ENCODE measurements at places on chromosomes 2 and 18.

- DNase-seq: no peak
These were observed 52.0 kb downstream of the PXDN start for GRCh38 chr2:1692342-1692741.

- no peak for DNase-seq
These were observed 282.2 kb downstream of the CDH2 start for GRCh38 chr18:27894746-27895145.

- DNase-seq: no peak
These were observed 470 bp downstream of the KCNF1 start for GRCh38 chr2:10912076-10912731.

- DNase-seq: no peak
These were observed 262.3 kb downstream of the NRXN1 start for GRCh38 chr2:50769406-50770181.

DNA sequence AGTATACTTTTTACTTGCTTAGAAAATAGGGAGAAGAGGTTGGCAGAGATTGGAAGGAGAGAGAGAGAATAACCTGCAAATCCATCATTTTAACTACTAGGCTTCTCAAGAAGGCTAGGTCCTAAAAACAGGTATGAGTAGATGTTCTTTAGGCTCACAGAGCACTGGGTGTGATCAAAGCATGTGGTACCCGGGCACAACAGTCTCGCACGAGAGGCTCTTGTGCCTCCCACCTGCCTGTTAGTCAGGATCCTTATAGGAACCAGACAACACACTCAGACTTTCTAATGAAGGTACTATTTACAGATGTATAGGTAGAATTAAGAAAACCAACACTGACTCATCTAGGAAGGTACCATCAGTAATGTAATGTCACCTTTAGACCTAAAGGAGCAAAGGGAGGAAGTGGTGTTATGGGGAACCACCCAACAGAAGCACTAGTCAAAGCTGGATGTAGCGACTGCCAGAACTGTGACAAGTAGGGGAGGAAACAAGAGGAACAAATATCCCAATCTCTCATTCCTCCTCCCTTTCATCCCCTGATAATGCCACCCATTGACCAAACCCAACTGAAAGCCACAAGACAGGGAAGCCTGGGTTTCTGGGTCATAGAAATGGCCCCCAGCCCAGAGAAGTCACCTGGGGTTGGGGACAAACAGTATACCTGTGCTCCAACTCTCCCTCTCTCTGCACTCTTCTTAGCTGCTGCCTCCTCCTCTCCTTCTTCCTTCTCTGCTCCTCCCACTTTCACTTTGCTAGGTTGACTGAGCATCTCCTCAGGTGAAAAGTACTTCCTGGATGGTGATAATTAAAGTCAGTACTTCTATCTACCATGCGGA is 16.0 kb upstream of the MARCHF4 start:
- no peak for DNase-seq

- DNase-seq: no peak
These were observed 182.1 kb downstream of the MGAT5 start for GRCh38 chr2:134435936-134436335.

All from stimulated activated CD8-positive, alpha-beta memory T cell treated with anti-CD3 and anti-CD28 coated beads, Interleukin-7, amount 100 ng/mL, for 48 hours (primary cell).